ENCODE measurements at places on chromosomes 3 and 15.

DNA sequence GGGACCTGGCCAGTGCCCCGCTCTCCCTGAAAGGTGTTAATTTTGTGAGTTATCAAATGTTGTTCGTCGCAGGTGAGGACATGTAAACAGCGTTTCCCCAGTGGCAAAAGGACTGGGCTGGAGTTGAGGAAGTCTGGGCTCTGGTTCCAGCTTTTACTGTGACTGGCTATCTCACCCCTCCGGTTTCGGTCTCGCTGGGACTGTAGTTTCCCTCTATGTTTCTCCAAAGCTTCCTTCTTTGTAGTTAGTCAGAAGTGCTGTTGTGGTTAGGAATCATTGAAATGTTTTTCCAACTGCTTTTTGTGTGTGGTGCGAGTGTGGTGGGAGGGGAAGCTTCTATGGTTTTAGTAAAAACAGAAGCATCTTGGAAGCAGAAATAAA lies 990 bp upstream of the CLDN1 start:
- DNase-seq: no peak

DNA sequence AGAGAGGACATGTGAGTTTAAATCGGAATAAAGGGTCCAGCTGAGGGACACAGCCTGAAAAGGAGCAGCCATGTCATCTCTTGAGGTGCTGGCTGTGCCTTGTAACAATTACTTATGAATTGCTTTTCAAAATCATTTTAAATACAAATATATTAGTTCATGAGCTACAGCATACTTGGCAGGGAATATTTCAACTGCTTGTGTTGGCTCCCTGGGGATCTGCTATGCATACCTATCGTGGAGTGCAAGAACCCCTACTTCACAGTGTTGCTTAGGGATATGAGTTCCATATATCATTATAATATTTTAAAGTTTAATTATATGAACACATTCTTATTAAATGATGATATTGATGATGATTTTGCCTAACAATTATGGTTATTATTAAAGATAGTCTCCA lies 19.1 kb upstream of the P2RY14 start:
- DNase-seq: no peak

DNA sequence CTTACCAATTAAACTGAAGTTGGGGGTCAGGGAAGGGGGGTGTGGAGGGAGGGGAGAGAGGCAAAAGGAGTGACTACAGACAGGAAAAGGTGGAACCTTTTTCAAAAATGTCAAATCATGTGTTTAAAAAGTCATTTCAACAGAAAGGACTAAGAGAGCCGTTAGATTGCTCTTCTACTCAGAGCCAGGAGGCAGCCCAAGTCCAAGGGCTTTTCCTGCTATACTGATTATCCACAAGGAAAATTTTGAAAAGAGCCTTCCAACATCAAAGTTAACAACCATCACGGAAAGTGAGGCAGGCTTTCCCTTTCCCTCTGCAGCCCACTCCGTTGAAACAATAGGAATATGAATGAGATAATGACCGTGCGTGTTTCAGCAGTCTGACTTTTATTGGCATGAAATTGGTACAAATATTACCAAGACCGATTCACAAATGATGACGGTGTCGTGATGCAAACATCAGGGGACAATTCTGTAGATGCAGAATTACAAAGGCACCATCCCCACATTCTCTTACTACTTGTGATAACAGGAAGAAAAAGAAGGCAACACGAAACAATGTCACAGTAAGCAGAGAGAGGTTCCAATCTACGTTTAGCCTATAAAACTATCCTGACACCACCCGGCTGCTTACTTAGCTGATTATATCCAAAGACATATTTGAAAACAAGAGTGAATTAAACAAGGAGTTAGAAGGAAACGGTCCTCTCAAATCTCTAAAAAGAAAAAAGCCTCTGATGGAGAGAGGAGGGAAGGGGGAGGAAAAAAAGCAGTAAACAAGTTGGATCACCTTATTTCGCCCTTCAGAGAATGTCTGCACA lies 453.7 kb downstream of the FOXP1 start:
- no peak for DNase-seq

DNA sequence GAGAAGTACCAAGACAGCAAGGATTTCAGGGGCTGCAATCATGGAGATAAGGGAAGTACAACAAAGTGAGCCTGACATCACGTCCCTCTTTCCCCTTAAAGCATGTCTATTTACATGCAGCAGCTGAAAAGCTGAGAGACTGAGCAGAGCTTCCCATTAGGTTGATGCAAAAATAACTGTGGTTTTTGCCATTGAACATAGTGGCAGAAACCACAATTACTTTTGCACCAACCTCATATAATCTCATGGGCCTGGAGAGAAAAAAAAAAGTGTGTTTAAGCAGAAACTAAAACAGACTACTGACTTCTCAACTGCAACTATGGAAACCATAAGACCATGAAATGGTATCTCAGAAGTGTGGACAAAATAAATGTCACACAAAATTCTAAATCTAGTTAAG lies 48.3 kb downstream of the CCDC12 start:
- DNase-seq: no peak

GRCh38 chr15:34799149-34800101 lies 4.1 kb upstream of the ACTC1 start:
- DNase-seq: no peak

DNA sequence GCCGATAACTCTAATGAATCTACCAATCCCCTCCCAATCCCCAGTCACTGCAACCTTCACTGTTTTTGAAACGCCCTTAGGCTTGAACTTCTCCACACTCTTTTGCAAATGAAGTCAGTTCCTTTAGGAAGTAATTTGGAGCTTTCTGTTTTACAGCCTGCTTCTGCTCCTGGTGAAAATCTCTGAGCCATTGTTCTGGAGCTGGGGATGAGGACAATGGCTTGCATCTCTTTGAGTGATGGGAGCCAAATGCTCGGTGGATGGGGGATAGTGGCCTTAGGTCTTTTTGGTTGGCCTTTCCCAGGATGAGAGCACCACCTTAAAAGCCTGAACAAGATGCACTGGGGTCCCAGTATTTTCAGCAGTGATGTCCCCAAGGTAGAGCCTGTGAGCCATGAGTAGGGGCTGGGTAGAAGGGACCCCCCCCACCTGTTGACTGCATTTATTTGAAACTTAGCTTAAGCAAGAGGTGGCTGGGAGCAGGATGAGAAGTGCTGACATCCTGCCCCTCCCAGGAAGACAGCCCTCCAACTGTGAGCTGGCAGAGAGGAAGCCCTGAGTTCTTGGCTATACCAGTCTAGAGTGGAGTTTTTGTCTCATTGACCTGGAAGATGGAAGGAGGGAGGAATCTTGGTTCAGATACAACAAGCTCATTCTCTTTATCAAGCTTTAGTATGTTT lies 7.6 kb upstream of the MYO5C start:
- DNase-seq: no peak

- DNase-seq: peak; percentile 2
These were observed 324.5 kb downstream of the TBL1XR1 start for GRCh38 chr3:176872771-176873209.

DNA sequence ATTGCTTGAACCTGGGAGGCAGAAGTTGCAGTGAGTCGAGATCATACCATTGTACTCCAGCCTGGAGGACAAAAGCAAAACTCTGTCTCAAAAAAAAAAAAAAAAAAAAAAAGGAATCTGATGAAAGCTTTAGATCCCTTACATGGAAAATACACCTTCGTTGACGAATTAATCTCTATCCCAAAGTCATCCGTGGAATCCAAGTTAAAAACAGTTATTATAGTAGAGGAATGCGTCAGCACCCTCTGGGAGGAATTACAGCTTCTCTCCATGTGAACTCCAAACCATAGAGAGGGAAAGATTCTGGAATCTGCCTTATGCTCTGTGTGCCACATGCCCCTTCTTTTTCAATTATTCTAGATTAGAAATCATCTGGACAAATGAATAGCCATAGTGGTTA lies 192.3 kb upstream of the C2CD4B start:
- no peak for DNase-seq
